ENCODE measurements at places on chromosomes 5 and 9. TPM values are rescaled to one million over a fixed set of nuclear protein-coding genes. Genes with fewer than 3 reads are reported as not detected.

BARHL1 gene
- total RNA-seq: not detected

UBE2QL1 gene
- not detected for total RNA-seq

SEMA5A gene
- not detected for total RNA-seq

POLR3G gene
- total RNA-seq: 15.1 TPM

- H3K4me1 ChIP-seq: peaks cover 29% of the 10 kb centered on the region
- H3K27ac ChIP-seq: no peak overlapping the region
- H3K27me3 ChIP-seq: no peaks in the 10 kb centered on the region
- peak; percentile 89 for DNase-seq
These were observed 6.8 kb downstream of the MRPL36 start for GRCh38 chr5:1792842-1793266.

GRCh38 chr9:35863583-35863982, 6.6 kb downstream of the OR13J1 start:
- DNase-seq: no peak
- no peak overlapping the region for H3K4me3 ChIP-seq
- H3K27me3 ChIP-seq: peaks cover 3% of the 10 kb centered on the region
- no peaks in the 10 kb centered on the region for H3K4me1 ChIP-seq
- H3K36me3 ChIP-seq: no peaks in the 10 kb centered on the region

- DNase-seq: no peak
- H3K4me1 ChIP-seq: no peaks in the 10 kb centered on the region
- peaks cover 4% of the 10 kb centered on the region for H3K27me3 ChIP-seq
- H3K36me3 ChIP-seq: no peaks in the 10 kb centered on the region
- H3K27ac ChIP-seq: no peak overlapping the region
These were observed 98.9 kb upstream of the PHYKPL start for GRCh38 chr5:178331491-178331996.

DNA sequence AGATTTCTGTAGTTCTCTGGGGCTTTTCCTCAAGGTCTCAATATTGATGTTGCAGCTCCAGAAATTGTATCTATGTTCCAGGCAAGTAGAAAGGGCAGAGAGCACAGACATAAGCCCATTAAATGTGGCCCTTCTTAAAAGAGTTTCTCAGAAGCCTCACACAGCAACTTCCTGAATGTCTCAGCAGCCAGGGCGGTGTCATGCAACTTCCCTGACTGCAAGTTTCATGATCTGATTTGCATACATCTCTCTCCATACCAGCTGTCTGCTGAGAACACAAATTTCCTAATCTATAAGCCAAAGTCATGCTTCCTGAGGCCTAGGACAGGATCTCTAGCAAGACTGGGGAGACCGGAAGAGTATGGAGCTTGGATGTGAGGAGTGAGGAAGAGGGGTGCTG, 13.0 kb downstream of the RGS7BP start:
- H3K4me1 ChIP-seq: no peaks in the 10 kb centered on the region
- H3K4me3 ChIP-seq: no peak overlapping the region
- H3K27ac ChIP-seq: no peak overlapping the region
- H3K36me3 ChIP-seq: no peaks in the 10 kb centered on the region
- no peak for DNase-seq

GRCh38 chr5:153223376-153223775, 267.1 kb upstream of the GRIA1 start:
- DNase-seq: no peak
- no peak overlapping the region for H3K4me3 ChIP-seq
- no peaks in the 10 kb centered on the region for H3K27me3 ChIP-seq
- no peaks in the 10 kb centered on the region for H3K36me3 ChIP-seq
- H3K4me1 ChIP-seq: no peaks in the 10 kb centered on the region
